GM23338 (cell line): ENCODE measurements at places on chromosomes 2 and 18. TPM values are rescaled to one million over a fixed set of nuclear protein-coding genes. Genes with fewer than 3 reads are reported as not detected.

DNA sequence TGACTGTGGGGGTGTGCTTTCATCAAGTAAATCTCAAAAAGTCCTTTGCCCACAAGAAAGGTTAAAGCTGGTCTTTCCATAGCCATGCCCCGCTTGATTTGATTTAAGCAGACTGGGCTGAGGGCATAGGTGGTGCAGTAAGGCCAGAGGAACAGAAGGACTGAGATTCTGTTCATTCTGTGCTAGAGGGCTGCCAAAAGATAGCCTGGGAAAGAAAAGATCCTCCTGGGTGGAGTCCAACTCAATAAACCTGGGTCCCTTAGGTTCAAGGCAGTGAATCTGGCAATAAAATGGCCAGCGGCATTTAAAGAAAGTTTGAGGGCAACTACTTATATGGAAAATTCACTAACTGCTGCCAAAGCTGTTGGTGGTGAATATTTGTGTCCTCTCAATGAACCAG lies 59.2 kb upstream of the MAP3K20 start:
- no peak for DNase-seq

NPPC gene
- 0.43 and 2.2 TPM in 2 replicates for total RNA-seq

GRCh38 chr18:4547126-4547525 lies 92.0 kb upstream of the DLGAP1 start:
- no peak for DNase-seq

DNA sequence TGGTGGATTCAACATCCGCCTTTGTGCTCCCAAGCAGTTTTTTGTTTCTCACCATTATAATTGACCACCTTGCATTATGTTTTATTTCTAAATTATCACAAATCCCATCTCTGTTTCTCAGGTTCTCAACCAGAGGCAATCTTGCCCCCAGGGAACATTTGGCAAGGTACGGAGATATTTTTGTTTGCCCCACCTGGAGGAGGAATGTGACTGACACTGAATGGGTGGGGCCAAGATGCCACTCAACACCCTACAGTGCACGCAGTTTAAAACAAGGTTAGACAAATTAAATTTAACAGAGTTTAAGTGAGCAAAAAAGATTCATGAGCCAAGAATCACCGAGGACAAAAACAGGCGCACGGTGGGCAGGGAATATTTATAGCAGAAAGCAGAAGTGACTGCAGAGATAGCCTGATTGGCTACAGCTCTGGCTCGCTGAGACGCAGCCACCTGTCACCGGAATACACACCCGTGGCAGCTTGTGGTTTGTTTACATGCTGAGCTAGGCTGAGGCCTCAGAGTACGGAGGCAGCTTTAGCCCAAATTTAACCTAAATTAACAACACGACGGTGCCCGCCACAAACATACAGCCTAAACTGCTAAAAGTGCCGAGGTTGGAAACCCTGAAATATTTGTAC lies 150.0 kb upstream of the ALKAL2 start:
- peak; percentile 28 for DNase-seq

ITPRIPL1 gene
- 9.3 and 14.0 TPM in 2 replicates for total RNA-seq

GRCh38 chr2:50722776-50723175 lies 309.2 kb downstream of the NRXN1 start:
- DNase-seq, result peak; percentile 19

GRCh38 chr2:229526951-229527350 lies 187.4 kb downstream of the DNER start:
- no peak for DNase-seq

- no peak for DNase-seq
Measured at GRCh38 chr2:217539126-217539525, 463.7 kb downstream of the TNS1 start.

SPEG gene
- 32.4 and 32.6 TPM in 2 replicates for total RNA-seq

DNA sequence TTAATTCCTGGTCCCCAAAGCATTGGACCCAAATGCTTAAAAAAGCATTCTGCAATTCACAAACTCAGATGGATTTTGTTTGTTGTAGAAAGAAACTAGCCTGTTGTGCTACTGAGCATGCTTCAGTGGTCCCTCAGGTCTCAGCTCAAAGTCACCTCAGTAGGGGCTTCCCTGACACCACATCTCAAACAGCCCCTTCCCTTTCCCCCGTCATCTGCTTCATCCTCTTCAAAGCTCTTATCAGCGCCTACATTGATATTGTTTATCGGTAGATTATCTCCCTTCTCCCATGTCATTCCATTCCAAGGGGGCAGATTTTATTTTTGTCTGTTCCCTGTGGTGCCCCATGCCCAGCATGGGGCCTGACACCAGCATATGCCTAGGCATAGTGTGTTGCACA lies 172.9 kb downstream of the CELF4 start:
- DNase-seq, result no peak

OSBPL1A gene
- 64.8 and 71.4 TPM in 2 replicates for total RNA-seq

DNA sequence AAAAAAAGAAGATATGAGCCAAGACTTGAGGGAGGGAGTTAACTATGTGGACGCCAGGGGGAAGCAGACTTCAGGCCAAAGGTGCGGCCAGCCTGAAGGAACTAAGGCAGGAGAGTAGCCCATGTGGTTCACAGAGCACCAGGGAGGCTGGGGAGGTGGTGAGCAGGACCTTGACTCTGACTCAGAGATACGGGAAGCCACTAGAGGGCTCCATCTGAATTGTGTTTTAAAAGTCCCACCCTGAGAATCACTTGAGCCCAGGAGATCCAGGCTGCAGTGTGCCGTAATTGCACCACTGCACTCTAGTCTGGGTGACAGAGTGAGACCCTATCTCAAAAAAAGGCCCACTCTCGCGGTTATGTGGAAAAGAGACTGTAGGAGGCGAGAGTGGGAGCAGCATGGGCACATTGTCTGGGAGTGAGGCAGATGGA lies 12.3 kb downstream of the CEP192 start:
- DNase-seq, result peak; percentile 94

DNA sequence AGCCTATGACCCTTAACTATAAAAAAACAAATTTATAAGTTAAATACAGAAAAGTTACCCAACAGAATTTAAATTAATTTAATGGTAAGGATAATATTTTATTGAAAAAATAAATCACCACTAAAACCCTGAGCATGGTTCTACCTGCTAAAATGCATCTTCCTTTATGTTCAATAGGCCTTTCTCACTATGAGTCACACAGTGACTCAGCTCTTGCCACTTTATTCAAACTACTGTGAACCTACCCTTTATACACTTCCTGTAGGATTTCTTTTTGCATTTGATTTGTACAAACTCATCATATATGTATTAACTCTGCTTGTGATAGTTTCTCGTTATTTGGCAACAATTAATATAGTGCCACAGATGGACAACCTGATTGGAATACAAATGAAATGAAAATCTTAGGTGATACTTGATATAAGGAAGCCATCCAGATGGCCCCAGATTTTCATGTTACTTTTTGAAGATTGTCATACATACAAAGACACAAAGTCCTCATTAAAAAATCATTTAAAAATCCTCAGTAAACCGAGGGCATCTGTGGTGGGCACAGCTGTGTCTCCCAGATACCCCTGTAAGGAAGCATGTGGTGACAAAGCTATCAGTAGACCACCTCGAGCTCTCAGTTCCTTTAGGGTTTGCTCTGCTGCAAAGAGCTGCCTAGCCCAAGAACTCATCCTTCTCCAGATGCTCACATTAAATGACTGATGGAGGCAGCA lies 55.2 kb upstream of the COBLL1 start:
- no peak for DNase-seq

- peak; percentile 13 for DNase-seq
Measured at GRCh38 chr18:57833441-57834101, 30.5 kb upstream of the ATP8B1 start.

GRCh38 chr2:217964275-217965161 lies 38.3 kb downstream of the TNS1 start:
- DNase-seq, result peak; percentile 35

- no peak for DNase-seq
Measured at GRCh38 chr2:119109866-119110265, 48.7 kb downstream of the C1QL2 start.

DNA sequence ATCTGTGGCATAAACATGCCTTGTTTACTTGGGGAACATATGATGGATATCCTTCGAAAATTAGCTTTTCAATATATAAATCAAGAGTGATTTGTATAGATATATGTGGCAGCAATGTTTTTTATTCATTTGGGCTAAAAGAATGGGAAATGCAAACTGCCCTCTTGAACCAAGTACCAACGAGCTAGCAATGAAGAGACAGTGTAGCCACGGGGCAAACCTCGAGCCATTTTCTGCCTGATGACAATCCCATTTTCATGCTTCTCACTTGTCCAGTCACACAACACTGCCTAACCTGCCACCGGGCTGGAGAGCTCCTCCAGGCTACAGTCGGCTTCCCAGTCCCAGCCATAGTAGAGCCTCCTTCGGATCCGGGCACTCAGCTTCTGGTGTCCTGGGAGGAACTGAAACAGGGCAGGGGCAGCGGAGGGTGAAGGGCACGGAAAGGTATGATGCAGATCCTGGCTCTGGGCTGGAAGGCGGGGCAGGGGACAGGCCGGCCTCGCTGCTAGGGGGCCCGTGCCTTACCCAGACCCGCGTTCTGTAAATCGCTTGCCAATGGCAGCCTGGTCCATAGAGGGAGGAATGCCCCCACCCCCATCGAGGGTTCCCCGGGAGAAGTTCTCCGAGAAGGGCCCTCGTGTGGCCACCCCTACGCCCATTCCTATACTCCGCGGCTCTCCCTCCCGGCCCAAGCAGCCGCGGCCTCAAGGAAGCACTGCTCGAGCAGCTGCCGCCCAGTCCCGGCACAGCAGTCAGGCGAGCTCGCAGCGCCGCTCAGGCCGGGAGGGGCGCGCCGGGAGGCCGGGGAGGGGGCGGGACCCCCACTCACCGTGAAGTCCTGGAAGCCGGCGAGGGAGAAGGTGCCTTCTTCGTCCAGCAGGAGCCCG lies 552 bp downstream of the CNPPD1 start:
- DNase-seq, result no peak

DNA sequence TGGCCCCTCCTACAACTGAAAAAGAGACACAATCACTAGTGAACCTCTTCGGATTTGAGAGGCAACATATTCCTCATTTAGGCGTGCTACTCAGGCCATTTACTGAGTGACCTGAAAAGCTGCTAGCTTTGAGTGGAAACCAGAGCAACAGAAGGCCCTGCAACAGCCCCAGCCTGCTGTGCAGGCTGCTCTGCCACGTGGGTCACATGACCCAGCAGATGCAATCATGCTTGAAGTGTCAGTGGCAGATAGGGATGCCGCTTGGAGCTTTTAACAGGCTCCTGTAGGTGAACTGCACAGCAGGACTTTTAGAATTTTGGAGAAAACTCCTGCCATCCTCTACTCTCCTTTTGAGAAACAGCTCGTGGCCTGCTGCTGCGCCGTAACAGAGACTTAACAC lies 578.6 kb upstream of the RAB6C start:
- no peak for DNase-seq

CCL20 gene
- total RNA-seq, result not detected in 2 replicates
